Activated CD4-positive, alpha-beta T cell treated with anti-CD3 and anti-CD28 coated beads, Interleukin-2, amount 50 U/mL, for 4 hours (primary cell): ENCODE measurements at places on chromosomes 1 and 21.

- DNase-seq: no peak
Measured at GRCh38 chr1:53639251-53639763, 99.7 kb downstream of the GLIS1 start.

GRCh38 chr1:62196086-62196690 is 1.5 kb downstream of the L1TD1 start:
- no peak for DNase-seq

- no peak for DNase-seq
Measured at GRCh38 chr1:181354865-181355264, 128.5 kb upstream of the CACNA1E start.

DNA sequence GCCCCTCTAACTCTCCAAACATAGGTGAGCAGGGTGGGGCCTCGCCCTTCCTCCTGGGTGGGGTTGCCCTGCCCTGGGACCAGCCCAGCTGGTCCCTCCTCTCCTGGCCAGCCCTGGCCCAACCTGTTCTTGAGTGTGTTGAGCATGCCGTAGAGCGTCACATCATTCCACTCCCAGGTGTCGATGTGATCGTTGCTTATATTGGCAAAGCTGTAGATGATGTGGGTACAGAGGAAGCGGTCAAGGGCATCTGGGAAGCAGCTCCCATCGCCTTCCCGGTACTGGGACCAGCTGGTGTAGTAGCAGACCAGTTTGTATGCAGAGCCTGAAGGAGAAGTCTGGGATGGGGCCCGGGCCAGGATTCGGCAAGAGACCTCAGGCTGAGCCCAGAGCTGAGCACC is 1.4 kb downstream of the CHI3L1 start:
- DNase-seq: no peak
